ENCODE measurements at places on chromosomes 3 and 15. TPM values are rescaled to one million over a fixed set of nuclear protein-coding genes. Genes with fewer than 3 reads are reported as not detected.

Gene P3H2
- polyA plus RNA-seq, result 63.2 TPM

Gene SLC28A2
- 0.37 TPM for polyA plus RNA-seq

Gene IL17RD
- polyA plus RNA-seq, result 24.4 TPM

Gene CRABP1
- polyA plus RNA-seq, result 9.2 TPM

Gene CFAP91
- 1.1 TPM for polyA plus RNA-seq

Gene BHLHE40
- 29.5 TPM for polyA plus RNA-seq

Gene ISLR2
- 4.2 TPM for polyA plus RNA-seq

- no peak for DNase-seq
These were observed 32.4 kb downstream of the PEAK1 start for GRCh38 chr15:77387365-77388105.

- DNase-seq, result no peak
These were observed 276.7 kb upstream of the ARRDC4 start for GRCh38 chr15:97683831-97684230.

GRCh38 chr15:88018869-88019641, 237.5 kb downstream of the NTRK3 start:
- no peak for DNase-seq

- no peak for DNase-seq
These were observed 2.4 kb downstream of the SLC49A4 start for GRCh38 chr3:122797291-122797690.

- DNase-seq, result no peak
These were observed 242.8 kb downstream of the LRRN1 start for GRCh38 chr3:4042070-4042469.

DNA sequence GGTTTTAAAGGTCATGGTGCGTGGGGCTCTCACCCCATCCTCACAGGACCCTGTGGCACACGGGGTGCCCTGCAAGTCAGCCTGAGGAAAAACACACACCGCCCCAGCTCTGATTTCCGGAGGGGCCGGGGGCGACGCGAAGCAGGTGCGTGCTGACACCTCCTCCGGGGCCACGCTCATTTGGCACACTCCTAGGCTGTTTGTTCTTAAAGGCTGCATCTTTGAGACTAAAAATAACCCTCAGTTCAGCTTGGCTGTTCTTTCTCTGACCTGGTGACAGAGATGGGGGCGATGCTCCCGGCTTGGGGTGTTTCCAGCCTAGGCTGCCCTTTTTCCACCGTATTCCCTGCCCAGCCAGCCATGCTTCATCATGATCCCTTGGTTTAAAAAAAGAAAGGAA, 141.5 kb upstream of the TPM1 start:
- no peak for DNase-seq

DNA sequence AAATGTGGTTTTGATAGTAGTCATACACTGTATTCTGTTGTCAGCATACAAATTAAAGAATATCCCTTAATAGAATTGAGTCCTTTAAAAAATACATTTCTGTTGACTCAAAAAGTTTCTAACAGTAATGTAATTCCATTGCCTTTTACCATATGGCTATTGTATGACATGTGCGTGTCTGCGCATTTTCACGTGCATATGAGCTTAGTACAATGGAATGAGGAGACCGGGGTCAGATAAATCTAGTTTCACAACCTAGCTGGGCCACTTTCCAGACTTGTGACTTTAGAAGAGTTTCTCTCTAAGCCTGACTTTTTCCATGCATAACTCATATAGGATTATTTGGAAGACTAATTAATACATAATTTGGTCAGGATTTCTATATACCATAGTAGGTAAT, 38.7 kb downstream of the ZBTB38 start:
- DNase-seq, result peak; percentile 18

DNA sequence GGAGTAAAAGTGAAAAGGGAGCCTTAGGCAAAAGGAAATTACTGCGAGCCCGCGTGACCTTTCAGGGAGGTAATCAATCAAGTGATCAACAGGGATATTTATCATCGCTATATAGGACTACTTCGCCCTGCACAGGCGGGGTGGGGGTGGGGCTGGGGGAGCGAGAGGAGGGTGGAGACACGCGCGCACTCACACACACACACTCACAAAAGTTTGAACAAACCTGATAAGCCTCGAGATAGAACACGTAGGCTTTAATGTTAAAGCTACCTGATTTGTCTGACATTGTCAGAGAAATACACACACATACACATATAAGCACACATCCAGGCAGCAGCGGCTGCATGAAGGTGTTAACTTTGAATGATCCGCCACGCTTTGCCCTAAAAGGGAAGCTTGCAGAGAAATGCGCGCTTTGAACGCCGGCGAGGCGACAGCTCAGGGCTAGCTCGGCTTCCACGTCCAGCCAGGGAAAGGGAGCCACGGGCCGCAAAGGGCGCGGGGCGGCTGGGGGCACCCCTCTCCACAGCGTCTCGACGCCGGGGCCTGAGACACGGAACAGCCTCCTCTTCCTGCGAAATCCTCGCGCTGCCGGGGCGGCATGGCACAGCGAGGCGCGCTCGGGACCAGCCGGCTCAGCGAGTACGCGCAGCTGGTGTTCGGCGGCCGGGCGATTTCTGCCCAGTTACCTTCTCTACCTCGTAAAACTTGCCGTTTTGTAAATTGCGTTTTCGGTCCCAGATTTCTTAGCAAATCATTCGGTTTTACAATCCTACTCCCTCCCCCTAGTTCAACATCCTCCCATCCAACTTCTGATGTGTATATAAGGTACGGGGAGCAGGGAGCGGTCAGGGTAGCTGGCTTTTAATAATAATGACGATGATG, 4.8 kb upstream of the MECOM start:
- DNase-seq, result no peak

DNA sequence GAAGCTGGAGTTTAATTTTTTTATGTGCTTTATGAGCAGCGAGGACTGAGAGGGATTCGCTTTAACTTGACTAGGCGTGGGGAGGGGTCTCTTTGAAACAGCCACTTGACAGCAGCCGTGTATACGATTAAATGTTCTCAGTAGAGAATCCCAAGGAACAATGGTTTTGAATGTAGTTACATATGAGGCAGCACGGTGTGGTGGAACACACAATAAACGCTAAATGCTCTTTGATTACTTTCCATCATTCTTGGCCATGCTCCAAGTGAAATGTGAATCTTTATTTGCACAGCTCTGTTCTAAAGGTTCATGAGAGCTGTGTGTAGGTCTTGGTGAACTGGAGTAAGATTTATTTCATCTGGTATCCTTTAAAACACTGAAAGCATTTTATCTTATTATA, 251.4 kb upstream of the TGFBR2 start:
- DNase-seq, result no peak

DNA sequence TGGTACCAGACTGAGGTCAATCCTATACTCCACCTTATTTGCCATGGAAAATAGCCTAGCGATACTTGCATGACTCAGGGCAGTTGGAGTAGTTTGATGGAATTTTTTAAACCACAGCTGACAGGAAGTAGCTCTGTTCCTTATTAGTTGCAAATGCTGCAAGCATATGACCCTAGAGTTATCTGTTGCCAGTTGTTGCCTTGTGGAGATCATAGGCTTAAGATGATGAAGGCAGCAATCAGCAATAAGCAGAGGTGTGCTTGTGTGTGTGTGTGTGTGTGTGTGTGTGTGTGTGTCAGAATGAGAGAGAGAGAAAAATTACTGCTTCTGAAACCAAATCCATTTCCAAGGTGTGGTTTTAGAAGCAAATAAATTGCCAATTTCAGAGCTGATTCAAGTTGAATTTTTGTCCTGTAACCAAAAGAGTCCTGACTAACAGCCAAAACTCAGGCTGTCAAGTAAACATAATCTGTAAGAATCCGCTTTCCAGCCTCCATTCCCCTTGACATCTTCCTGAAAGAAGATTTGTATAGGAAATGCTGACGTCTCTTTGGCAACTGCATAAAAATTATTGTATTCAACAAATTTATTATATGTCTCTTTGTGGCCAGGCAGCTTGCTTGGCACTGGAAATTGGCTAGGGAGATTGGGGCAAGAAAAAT, 141.2 kb downstream of the SERPINI1 start:
- DNase-seq, result peak; percentile 72

- DNase-seq, result no peak
These were observed 110.2 kb upstream of the UMPS start for GRCh38 chr3:124619887-124620599.

DNA sequence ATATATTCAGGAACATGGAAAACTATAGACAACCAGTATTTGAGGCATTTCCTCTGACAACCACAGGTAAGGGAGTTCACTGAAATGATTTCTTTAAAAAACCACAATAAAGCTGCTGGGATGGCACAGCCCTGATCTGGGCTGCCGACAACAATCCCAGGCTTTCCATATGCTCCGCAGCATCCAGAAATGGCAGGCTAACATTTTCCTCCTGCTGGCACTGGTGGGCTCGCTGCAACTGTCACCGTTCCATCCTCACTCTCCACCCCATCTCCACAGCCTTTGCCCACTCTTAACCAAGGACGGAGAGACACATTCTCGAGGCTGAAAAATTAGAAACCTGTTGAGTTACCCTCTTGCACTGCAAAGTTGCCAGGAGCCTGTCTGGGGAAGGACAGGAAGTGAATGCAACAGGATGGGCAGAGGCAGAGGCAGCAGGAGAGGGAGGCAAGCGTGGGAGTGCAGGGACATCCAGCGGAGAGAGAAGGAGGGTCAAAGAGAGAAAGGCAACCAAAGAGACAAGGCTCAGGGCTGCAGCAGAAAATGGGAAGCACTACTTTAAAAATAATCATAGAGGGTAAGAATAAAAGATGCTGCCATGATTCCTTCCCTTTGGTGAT, 79.0 kb upstream of the ARRDC4 start:
- no peak for DNase-seq

DNA sequence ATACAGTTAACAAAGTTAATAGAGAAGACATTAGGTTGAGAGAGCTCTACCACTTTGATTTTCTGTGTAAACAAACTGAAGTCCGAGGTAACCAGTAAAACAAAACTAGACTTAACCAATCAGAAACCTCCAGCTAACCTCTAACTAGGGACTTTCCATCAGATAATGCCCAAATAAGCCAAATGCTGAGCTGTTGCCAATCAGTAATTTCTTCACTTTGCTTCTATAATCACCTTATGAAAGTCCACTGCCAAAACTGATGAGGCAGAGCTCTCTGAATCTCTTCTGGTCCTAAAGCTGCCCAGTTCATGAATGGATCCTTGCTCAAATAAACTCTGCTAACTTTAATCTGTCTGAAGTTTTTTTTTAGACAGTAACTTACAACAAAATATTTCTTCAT, 448.0 kb upstream of the NECTIN3 start:
- no peak for DNase-seq

GRCh38 chr3:25783661-25784512, 644 bp upstream of the NGLY1 start:
- DNase-seq, result peak; percentile 67

GRCh38 chr3:102114264-102114979, 265.1 kb downstream of the NFKBIZ start:
- DNase-seq, result no peak

- no peak for DNase-seq
These were observed 146.2 kb upstream of the CBLB start for GRCh38 chr3:106014971-106015370.

GRCh38 chr3:37627951-37628620, 233.6 kb upstream of the CTDSPL start:
- no peak for DNase-seq

DNA sequence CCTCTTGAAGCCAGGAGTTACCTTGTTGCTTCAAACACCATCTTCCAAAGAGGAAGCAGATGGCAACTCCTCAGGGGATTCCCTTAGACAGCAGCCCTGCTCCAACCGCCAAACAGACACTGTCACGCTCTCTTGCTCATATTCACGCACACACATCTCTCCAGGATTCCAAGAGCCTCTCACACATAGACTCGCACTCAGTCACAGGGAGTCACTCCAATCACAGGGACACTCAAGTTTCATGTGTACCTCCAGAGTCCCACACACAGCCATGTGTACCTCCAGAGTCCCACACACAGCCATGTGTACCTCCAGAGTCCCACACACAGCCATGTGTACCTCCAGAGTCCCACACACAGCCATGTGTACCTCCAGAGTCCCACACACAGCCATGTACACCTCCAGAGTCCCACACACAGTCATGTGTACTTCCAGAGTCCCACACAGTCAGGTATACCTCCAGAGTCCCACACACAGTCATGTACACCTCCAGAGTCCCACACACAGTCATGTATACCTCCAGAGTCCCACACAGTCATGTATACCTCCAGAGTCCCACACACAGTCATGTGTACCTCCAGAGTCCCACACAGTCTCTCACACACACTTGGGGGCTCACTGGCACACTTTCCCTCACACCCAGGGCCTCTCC, 6.1 kb downstream of the VWA5B2 start:
- DNase-seq, result no peak

GRCh38 chr15:50315814-50316630, 39.0 kb downstream of the GABPB1 start:
- peak; percentile 49 for DNase-seq
